ENCODE measurements at places on chromosomes 12 and 14.

DNA sequence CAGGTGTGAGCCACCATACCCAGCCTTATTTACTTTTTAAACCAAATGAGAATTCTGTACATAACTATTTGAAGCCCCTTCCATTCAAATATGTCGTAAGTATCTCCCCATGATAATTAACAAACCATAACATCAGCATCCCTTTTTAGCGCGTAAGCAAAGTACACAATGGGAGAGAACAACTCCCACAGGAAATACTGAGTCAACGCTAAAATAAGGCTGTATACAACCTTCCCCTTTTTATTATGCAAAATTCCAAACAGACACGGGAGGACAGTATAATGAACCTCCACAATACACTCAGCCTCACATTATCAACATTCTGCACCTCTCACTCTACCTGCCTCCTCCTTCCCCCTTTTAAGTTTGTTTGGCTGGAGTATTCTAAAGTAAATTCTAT lies 73.5 kb downstream of the CCDC88C start:
- no peak for DNase-seq

DNA sequence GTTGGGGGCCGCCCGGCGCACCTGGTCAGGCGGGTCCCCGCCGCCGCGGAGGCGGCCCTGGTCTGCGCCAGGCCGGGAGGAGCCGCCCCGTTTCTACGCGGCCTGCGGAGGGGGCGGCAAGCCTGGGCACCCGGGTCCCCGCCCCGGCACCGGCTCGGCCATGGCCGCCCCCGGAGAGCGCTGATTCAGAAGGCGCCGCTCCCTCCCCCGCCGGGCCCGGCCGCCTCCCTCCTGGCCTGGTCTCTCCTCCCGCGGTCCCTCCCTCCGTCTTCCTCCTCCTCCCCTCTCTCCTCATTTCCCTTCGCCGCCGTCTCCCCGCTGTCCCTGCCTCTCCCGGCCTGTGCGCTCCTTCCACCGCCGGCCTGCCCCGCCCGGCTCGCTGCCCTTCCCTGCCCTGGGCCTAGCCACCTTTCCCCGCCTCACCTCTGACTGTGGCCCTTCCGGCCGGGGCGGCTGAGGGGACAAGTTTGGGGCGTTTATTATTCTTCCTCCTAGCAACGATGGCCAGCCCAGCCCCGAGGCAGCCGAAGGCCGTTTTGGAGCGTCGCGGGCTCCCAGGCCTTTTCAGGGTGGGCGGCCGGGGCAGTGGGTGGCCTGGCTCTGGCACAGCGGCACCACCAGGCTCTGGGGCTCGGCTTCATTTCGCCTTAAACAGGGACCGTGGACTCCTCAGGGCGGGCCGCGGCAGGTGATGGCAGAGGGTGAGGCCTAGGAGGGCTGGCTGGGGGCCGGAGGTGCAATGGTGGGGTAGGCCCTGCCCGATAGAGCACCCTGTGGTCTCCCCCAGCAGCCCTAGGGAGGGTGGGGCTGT lies 768 bp downstream of the CEP170B start:
- peak; percentile 17 for DNase-seq

DNA sequence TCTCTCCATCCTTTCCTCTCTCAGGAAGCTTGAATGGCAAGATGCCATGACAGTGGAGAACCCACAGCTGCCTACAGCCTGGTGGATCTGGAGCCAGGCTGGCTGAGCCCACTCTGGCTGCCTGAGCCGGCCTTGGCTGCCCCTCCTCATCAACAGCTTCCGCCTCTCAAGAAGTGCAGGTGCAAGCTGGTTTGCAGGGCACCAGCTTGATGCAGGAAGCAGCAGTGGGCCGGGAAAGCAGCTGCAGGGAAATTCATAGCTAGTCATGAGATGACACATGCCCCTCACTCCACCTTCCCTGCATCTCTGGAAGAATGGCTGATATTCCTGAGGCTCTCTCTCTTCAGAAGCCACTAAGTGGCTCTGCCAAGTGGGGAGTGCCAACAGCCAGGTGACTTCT lies 289.1 kb downstream of the RPS29 start:
- no peak for DNase-seq

DNA sequence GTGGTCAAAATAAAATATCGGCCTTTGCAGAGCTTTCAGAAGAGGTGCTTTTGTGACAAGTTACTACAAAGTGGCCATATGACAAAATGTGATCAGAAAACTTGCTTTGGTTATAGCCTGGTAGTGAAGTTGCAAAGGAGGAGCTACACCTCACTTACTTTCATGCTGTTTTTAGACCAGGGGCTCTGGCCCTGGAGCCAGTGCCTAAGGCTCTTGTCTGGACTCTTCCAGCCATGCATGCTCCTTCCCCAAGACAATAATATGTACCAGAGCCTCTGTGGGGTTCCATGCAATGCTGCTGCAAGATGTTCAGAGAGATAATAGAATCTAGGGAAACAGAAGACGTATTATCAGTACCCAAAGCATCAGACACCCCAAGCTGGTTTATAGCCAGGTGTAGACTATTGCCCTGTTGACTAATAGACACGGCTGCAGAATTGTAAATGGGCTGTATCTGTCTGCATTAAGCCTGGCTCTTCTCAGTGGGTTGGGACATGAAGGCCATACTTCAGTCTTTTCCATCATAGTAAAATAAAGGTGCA lies 88.5 kb downstream of the EGLN3 start:
- no peak for DNase-seq

DNA sequence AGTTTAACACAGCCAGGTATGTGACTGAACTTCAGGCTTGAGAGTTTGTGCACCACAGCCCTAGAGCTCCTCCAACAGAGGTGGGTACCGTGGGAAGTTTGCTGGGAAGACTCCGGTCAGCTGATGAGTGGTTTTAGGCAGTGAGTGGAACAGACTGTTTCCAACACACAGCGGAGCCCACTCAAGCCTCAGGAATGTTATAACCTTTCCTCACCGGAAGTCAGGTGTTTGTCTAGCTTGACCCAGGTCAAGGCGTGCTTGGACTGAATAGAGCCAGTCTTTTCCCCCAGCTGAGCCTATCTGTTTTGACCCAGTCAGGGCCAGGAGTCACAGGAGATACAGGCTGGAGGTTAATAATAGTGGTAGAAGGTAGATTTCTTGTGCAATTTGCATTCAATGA lies 138.4 kb upstream of the PARP11 start:
- no peak for DNase-seq

DNA sequence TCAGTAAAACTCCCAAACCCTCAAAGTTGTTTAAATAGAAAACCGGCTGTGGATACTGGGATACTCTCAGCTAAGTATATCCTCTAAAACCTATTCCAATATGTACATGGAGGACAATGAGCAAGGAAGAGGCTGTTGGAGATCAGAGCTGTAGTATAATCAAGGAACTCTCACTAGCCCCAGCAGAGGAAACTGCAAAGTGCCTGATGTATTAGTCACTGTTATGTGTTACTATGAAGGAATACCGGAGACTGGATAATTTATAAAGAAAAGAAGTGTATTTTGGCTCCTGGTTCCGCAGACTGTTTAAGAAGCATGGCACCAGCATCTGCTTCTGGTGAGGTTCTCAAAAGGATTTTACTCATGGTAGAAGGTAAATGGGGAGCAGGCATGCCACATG lies 65.6 kb upstream of the RPL10L start:
- DNase-seq, result no peak

DNA sequence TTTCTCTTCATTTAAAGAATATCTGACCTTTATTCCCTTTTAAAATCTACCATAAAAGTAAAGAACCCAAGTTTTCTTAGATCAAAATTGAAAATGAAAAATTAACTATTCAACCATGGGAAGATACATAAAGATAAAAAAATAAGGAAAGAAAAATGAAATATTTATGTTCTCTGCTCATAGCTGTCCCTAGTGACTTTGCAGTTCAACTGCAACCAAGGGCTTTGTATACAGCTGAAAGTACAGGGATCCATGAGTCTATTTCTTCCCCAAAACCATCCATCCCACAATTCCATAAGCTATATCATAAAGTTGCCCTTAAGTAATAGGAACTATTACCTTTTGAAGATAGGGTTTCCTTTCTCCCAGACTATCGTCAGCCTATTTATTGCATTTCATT lies 113.1 kb downstream of the ITPR2 start:
- DNase-seq, result no peak

DNA sequence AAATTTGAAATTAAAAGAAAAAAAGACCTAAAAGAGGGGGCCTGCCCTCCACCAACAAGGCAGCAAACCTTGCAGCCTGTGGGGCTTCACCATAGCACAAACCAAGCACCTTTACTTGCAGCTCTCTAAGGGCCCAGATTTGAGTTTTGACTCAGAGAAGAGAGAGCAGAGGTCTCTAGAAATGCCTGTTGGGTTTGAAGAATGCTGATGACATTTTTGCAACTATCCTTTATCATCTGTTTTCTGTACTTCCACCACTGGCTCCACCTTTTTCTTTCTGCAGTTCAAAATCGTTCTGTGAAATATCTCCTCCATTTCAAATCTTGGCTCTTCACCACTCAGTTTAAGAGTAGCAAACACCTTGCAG lies 83.8 kb upstream of the HMGA2 start:
- DNase-seq, result no peak

- DNase-seq, result no peak
These were observed 228.0 kb upstream of the RTL1 start for GRCh38 chr14:101131451-101131916.
